ENCODE measurements at places on chromosomes 11 and 22.

- DNase-seq: no peak
Measured at GRCh38 chr11:36425561-36426081, 84.5 kb downstream of the TRAF6 start.

- no peak for DNase-seq
Measured at GRCh38 chr22:30564761-30565119, 9.7 kb downstream of the GAL3ST1 start.

DNA sequence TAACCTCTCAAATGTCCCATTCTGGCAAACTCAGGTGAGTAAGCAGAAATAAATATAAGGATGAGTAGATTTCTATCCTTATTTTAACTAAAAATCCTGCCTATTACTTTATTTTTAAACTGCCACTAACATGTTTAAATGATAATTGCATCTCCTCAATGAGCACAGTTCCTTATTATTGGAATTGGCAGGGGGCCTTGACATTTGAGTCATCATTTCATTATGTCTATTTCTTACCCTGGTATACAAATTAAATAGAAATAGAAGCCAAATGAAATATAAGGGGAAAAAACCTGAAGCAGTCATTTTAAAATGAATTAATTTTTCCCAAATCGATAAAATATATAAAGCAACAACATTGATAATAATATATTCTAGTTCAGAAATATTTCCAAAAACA lies 81.2 kb downstream of the GUCY1A2 start:
- DNase-seq: no peak

GRCh38 chr11:60959431-60959830 lies 7.5 kb upstream of the SLC15A3 start:
- no peak for DNase-seq

DNA sequence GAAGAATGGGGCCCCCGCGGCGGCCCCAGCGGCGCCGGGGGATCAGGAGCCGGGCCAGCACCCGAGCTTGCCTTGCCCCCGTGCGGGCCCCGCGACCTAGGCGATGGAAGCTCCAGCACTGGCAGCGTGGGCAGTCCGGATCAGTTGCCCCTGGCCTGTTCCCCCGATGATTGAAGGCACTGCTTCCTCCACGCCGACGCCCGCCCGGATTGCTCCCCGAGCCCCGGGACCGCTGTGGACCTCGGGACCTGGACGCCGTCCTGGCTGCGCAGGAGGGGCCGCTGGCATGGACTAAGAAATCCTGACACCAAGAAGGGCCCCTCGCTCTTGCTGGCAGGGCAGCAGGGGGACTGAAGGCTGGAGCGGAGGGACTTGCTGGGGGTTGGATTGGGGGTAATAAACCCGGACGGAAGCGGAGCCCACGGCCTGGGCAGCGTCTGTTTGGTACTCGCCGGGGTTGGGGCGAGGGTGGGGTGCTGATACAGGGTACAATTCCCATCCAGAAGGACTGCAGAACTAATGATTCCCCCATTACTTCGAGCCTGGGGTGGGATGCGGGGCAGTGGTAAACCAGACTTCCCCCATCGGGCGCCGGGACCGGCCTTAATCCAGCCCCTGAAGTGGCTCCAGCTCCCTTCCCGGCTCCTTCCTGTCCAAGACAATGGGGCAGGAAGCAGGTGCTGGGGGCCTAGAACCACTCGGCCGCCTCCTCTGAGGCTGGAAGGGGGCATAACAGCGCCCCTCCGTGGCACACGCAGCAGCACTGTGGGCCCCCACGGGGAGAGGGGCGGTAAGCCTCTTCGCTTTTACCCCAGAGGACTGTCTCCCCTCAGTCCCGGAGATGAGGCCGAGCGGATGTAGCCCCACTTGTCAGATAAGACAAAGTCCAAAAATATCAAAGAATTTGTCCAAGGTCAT lies 1.0 kb downstream of the CCDC85B start:
- no peak for DNase-seq

Data from stimulated activated CD4-positive, alpha-beta T cell treated with anti-CD3 and anti-CD28 coated beads, Interleukin-1b, Interleukin-23, amount 100 ng/mL, for 48 hours (primary cell).